ENCODE measurements at places on chromosomes 13 and 19.

GRCh38 chr19:9956956-9957355 lies 20.6 kb upstream of the OLFM2 start:
- DNase-seq, result no peak

DNA sequence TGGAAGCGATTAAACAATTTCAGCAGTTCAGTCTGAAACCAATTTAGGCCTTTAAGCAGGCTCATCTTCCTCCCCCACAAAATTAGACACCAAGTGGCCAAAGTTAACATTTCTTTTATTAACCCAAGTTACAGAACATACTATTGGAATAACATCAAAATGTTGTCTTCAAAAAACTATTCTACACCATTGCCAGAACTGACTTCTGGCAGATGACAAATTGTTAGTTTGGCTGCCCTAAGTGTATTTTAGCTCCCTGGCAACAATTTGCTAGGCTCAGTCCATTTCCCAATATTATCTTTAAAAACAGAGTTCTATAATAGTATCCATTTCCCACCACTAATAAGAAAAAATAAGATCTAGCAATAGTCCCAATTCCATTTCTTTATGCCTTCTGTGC lies 107.8 kb downstream of the SGCG start:
- no peak for DNase-seq

DNA sequence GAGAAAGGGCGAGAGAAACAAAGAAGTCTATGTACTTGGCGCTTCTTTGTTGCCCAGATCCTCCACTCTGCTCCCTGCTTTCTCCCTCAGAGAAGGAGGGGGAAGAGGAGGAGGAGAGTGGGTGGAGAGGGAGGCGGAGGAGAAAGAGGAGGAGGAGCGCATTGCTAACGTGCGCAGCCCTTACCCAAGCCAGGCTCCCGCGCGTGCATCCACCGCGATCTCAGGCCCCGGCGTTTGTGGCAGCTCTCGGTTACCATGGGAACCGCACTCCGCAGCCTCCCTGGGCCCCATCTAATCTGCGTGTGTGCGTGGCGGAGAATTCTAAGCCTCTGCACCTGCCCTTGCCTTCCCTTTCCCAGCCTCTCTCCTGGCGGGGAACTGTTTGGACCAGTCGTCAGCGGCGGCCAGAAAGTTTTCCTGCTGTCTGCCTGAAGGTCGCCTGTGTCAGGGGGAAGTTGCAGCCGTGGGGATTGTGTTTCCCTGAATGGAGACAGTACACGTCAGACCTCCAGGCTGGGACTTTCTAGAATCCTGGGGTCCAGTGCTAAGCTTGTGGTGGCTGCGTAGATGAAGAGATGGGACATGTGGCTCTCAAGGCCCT lies at the start of gene ERICH6B:
Gene ERICH6B, minus strand, starts transcription at position 239 of the 601 bp plus-strand sequence. CDS start 18,734 bp downstream, outside the sequence.
- DNase-seq, result no peak

DNA sequence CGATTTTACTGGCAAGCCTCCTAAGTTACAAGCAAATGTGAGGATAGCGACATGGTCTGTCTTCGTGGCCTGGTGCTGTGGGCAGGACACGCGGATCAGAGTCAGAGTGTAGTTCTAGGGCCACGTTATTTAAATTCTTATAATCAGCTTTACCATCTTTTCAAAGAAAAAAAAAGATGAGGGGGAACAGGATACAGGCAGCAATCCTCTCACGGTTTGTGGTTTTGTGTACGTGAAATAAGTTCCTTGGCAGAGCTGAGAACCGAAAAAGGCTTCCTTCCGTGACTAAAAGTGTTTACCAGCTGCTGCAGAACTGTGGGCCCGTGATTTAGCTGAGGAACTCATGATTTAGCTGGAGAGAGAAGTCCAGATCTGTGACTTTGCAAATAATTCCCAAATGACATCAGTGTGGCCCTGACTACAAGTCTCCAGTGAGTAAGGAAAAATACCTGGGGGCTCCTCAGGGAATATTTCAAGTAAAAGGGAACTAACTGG lies 27.2 kb downstream of the RCBTB2 start:
- peak; percentile 33 for DNase-seq

DNA sequence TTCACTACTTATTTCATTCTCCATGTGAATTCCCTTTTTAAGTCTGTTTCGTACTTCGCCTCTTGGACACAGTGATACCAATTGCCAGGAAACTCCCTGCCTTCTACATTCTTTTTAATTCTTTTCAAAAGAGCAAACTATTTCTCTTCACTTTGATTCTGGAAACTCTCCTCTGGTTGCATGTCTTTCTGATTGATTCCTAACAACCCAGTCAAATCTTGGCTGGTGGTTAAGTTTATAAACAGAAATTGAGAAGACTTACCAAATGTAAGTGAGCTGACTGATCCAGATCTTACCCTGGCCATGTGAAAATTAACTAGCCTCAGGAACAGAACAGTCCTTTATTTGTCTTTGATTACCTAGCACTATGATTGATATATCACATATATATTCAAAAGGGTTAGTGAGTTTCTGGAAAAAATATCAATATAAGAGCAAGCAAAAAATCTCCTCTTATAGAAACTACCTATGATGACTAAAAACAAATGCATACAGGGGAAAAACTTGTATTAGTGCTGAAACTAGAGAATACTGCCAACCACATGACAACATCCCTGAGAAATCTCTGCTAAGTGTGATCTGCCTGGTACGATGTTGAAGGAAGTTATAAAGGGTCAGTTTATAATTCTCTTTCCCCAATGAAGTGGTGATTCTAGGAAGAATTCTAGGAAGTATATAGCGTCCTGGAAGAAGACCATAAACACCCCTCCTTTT lies 152.6 kb upstream of the HTR2A start:
- DNase-seq, result no peak

- no peak for DNase-seq
Observed at GRCh38 chr13:98853771-98854221, 101.3 kb upstream of the SLC15A1 start.

- DNase-seq, result no peak
Observed at GRCh38 chr19:13619203-13619632, 112.9 kb upstream of the CACNA1A start.

GRCh38 chr13:88097541-88097940 lies 426.4 kb downstream of the SLITRK5 start:
- no peak for DNase-seq

GRCh38 chr13:50334115-50334778 lies 319.0 kb downstream of the KCNRG start:
- no peak for DNase-seq

DNA sequence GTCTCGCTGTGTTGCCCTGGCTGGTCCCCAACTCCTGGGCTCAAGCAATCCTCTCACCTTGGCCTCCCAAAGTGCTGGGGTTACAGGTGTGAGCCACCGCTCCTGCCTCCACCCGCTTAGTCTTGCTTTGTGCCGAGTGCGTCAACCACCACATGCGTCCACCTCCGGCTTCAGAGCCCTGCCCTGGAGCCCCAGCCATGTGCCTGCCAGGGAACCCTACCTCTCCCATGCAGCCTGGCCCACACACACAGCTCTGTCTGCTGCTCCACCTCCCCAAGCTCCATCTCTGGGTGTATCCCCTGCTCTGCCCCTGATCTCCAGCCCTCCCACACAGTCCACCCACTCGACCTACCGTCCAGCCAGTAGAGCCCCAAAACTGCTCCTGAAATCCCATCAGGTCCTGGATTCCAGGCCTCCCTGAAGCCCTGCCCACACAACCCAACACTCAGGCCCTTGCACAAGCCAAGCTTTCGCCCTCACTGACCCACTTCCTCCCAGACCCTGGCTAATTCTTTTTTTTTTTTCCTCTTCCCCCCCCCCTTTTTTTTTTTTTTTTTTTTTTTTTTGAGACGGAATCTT lies 9.6 kb downstream of the CYP2F1 start:
- DNase-seq, result no peak

DNA sequence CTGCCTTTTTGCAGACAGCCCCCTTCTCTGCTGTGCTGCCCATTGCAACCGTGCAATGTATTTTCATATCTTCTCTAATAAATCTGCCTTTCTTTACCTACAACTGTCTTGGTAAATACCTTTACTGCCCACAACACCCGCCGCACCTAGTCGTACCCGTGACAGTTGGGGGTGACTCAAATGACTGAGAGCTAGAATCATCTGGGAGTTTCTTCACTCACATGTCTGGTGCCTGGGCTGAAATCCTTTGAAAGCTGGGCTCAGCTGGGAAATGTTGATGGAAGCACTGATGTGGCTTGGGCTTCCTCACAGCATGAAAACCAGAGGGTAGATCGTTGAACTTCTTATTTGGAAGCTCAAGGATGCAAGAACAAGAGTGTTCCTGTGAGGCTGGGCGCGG lies 2.8 kb upstream of the PNMA8A start:
- no peak for DNase-seq

GRCh38 chr19:51040151-51040550 lies 5.3 kb upstream of the KLK12 start:
- no peak for DNase-seq

DNA sequence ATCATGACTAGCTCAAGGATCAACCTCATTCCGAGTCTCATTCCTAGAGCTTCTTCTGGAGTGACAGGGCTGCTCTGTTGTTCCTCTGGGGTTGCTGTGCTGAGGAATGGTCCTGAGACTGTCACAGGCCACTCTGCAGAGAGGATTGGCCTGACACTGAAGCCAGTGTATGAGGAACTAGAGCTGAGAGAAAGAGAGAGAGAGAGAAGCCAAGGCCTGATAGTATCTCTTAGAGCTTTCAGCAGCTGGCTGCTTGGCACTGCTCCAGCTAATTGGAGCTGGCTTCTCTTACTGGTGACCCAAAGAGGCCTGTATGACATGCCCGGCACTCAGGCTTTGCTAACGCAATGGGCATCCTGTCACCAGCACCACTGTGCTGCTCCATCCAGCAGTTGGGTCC lies 73.4 kb upstream of the FLT1 start:
- DNase-seq, result no peak

GRCh38 chr13:44417446-44417845 lies 43.8 kb downstream of the SERP2 start:
- DNase-seq, result no peak

DNA sequence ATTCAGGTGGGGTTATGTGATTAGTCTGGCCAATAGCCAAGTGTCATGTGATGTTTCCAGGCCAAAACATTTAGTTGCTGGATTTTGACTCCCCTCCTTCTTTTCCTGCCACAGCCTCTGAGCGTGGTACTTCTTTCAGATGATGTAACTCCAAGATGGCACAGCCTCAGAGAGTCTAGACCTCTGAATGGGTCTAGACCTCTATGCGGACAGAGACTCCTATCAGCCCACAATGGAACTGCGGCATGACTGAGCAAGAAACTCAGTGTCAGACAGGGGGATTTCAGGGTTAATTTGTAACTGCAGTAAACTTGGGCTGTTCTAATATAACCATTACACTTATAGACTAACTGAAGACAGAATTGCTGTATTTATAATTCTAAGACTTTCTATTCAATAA lies 42.6 kb upstream of the ZDHHC20 start:
- DNase-seq, result no peak

DNA sequence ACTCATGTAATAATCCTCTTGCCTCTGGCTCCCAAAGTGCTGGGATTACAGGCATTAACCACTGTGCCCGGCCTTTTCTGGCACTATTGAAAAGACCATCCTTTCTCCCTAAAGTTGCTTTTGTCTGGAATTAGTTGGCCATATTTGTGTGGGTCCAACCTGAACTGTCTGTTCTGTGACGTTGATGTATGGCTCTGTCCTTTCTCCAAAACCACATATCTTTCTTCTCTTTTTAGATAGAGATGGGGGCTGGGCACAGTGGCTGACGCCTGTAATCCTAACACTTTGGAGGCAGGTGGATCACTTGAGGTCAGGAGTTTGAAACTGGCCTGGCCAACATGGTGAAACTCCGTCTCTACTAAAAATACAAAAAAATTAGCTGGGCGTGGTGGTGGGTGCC lies 17.9 kb downstream of the DNM2 start:
- no peak for DNase-seq

DNA sequence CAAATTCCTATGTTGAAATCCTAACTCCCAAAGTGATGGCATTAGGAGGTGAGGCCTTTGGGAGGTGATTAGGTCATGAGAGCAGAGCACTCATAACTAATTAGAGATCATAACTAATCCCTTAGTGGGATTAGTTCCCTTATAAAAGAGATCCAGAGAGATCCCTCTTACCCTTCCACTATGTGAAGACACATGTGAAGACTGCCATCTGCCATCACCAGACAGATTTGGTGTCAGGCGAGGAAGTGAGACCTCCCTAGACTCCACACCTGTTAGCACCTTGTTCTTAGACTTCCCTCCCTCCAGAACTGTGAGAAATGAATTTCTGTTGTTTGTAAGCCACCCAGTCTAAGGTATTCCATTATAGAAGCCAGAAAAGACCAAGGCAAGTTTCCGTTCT lies 112.2 kb downstream of the NDFIP2 start:
- DNase-seq, result no peak

DNA sequence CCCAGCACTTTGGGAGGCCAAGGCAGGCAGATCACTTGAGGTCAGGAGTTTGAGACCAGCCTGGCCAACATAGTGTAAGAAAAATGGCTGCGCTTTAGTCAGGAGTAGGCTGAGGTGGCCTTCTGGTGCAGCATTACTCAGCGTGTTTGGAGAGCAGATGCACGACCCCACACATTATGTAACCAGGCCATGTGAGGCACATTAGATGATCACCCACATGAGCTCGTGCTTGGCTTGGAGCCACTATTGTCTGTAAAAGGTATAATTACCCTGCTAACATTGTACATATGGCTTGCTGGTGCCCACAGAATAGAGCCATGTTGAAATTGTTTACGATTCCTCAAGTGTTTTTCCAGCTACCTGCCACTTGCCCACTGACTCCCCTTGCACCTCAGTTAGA lies 24.0 kb upstream of the SCEL start:
- no peak for DNase-seq

DNA sequence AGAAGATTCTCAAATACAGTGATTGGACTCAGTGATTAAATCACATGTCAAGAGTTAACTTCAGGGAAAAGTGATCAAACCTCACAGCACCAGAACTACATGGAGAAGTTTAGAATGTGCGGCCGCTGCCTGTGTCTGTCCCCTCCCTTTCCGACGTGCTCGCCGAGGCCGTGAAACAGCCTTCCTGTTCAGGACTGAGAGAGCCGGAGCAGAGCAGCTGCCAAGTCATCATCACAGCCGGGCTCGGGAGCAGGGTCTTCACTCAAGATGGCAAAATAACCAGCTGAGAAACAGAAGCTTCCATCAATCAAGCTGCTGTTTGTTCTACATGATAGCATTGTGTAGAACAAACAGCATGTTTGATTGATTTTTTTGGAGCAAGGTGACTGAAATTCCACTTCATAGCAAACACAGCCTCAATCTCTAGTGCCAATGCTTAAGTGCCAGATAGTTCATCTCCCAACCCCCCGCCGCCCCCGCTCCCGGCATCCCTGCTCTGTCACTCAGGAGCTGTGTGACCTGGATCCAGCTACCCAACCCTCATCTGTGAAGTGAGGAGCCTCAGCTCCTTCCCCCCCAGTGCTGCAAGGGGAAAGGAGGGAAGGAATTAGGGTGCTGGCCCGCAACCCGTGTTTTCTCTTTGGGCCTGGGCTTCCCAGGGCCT lies 70.6 kb downstream of the HSPH1 start:
- DNase-seq, result no peak

All from activated T-helper 1 cell treated with Interleukin-2 at 50 U/mL for 16 hours (primary cell).